ENCODE measurements at places on chromosomes 4 and X. TPM values are rescaled to one million over a fixed set of nuclear protein-coding genes. Genes with fewer than 3 reads are reported as not detected.

Gene KIF4A
- 1.8 TPM for total RNA-seq

Gene PIGA
- 8.5 TPM for total RNA-seq

Gene IDH3G
- 47.7 TPM for total RNA-seq

Gene CCNQ
- 40.0 TPM for total RNA-seq

Gene F9
- total RNA-seq, result not detected

Gene ETDA
- not detected for total RNA-seq

Gene HS3ST1
- 1.3 TPM for total RNA-seq

Gene DGAT2L6
- total RNA-seq, result not detected

Gene SSX4
- not detected for total RNA-seq
